Activated naive CD4-positive, alpha-beta T cell treated with anti-CD3 and anti-CD28 coated beads for 36 hours (primary cell): ENCODE measurements at places on chromosomes 7 and 10. TPM values are rescaled to one million over a fixed set of nuclear protein-coding genes. Genes with fewer than 3 reads are reported as not detected.
A peak's percentile ranks its signal among the peaks of the same experiment; 100 is the strongest.

DNA sequence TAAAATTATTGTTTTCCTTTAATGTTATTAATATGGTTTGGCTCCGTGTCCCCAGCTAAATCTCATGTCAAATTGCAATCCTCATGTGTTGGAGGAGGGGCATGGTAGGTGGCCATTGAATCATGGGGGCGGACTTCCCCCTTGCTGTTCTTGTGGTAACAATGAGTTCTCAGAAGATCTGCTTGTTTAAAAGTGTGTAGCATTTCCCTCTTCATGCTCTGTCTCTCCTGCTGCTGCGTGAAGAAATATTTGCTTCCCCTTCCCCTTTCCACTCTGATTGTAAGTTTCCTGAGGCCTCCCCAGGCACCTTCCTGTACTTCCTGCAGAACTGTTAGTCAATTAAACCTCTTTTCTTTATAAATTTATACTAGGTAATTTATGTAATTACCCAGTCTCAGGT is 27.5 kb downstream of the VIM start:
- no peak for DNase-seq

The UPK3BL1 gene
- total RNA-seq: 9.7 TPM

DNA sequence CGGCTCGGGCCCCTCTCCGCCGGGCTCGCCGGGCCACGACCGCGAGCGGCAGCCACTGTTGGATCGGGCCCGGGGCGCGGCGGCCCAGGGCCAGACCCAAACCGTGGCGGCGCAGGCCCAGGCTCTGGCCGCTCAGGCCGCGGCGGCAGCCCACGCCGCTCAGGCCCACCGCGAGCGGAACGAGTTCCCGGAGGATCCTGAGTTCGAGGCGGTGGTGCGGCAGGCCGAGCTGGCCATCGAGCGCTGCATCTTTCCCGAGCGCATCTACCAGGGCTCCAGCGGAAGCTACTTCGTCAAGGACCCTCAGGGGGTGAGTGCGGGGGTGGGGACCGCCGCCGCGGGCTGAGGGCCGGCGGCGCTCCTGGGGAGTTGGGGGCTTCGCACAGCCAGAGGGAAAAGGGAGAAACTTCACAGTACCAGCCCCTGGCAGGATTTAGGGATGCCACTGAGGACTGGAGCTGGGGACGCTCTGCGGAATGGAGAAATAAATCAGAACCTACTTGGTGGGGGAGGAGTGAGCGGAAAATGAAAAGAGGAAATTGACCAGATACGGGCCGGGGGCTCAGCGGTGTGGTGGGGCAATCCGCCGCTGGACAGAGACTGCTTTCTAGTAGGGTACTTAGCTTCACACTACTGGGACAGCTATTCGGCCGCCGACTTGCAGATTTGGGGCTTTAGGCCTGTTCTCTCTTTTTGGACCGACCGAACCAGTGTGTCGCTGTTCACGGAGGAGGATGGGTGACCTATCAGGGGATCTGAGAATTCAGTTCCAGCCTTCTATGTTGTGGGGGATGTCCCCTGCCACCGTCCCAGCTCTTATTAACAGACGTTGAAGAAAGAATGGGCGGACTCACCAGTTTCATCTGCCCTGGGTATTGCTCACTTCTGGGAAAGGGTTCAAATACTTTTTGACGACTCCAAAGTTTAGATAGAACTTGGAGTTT is 669 bp downstream of the PI4K2A start:
- DNase-seq: peak; percentile 42

GRCh38 chr7:47799524-47799923 is 148.7 kb downstream of the PKD1L1 start:
- no peak for DNase-seq

GRCh38 chr7:73624669-73625001 is 313 bp upstream of the MLXIPL start:
- DNase-seq: no peak

DNA sequence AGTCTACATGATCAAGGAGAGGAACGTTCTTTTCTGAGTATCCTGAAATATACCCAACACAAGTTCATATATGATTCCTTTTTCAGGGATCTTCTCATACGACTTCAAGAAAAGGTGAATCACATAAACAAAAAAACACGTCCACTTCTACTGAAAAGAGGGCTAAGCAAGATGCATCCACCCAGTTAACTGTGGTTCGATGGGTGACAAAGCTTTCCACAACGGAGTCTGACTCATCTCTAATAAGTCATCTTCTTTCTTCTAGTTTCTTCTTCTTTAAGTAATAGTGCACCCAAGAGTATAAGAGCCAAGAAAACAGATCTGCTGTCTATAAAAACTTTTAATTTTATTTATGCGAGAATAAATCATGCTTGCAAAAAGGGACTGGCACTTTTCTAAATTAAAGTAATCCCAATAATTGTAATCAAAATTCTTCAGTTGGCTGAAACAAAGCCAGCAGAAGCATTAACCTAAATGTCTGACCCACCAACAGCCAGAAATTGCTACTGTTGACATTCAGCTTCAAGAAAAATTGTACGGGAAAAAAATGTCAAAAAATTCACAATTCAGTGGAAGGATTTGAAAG is 146.9 kb upstream of the ANK3 start:
- peak; percentile 38 for DNase-seq

GRCh38 chr10:69786791-69787190 is 14.9 kb upstream of the COL13A1 start:
- no peak for DNase-seq

DNA sequence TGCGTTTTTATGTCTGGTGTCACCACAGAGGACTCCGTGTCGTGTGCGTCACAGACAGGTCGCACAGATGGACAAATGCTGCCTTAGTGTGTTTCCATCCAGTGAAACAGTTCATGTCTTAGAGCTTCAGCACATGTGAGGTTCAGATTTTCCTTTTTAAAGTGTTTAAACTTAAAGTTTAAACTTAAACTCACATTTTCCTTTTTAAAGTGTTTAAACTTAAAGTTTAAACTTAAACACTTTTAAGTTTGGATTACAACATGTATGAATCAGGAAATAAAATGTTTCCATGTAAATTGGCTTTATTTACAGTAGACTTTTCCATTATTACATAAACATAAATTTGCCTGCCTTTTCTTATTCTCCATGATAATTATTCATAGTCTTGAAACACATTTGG is 67.3 kb downstream of the INSYN2A start:
- DNase-seq: no peak

The RBP4 gene
- not detected for total RNA-seq

The ACTR3C gene
- total RNA-seq: 3.1 TPM

The UTF1 gene
- not detected for total RNA-seq

DNA sequence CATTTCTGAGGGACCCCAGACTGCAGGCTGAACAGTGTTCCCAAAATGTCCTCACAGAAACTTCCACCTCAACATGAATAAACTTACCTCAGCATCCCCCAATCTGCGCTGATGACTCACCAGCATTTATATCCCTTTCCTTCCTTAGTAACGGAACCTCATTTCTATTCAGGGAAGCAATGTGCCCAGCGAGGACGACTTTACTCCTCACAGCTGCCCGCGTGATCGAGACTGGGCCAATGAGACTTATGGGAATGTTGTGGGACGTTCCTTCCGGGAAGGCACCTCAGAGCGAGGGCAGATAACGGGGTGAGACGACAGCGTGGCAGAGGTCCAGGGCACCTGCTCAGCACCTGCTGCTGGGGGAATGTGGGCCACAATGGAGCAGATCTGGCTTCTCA is 73.1 kb upstream of the CAMK2B start:
- no peak for DNase-seq

GRCh38 chr10:5479481-5480161 is 19.7 kb downstream of the CALML5 start:
- no peak for DNase-seq

DNA sequence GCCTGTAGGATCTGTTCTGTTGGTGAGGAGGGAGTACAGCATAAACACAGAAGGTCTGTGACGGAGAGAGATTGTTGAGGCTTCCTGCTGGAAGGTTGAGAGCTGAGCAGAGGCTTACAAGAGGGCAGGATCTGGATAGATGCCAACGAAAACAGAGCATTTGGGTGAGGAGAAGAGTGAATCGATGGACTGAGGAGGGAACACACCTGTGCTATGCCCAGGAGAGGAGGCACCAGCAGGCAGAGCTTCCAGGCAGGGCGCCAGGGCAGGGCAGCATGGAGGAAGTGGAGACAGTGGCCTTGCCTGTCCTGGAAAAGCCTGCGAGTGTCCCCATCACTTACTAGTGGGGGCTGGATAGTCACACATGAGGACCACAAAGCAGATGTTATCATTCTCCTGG is 282.9 kb downstream of the PAXIP1 start:
- no peak for DNase-seq

DNA sequence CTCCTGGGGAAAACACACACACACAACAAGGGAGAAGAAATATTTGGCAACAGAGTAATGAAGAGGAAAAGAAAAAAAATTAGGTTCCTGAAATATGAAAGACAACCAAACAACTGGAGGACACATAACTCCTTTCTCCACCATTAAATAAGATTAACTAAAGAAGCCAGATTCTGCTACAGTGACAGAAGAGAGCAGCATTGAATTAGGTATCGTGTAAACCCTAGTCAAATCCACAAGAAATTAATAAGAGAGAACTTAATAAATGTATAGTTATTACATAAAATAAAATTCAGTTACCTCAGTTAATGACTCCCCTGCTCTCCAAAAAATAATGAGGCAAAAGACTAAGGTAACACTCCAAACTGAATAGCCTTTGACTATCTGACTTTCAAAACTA is 306.7 kb downstream of the CRPPA start:
- no peak for DNase-seq

GRCh38 chr7:42222891-42223290 is 14.1 kb downstream of the GLI3 start:
- DNase-seq: no peak

DNA sequence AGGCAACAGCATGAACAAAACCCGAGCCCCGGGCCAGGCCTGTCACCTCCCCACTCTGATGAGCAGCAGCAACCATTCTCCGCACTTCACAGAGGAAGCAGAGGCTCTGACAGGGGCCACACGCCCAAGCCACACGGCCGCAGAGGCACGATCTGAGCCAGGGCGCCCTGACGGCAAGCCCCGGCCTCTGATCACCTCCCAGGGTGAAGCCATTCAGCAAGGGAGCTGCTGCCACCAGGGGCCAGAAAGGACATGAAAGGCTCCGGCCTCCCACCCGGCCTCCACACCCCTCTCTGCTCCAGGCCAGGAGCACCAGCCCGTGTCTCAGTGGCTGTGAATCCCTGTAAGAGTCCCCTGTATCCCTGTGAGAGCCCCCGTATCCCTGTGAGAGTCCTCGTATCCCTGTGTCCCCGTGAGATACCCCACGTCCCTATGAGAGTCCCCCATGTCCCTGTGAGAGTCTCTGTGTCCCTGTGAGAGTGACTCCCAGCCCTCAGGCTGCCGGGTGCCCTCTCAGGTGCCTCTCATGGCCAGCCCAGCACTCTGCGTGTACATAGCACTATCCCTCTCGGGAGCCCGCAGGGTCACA is 187.8 kb downstream of the MAD1L1 start:
- DNase-seq: no peak

The INSYN2A gene
- not detected for total RNA-seq

DNA sequence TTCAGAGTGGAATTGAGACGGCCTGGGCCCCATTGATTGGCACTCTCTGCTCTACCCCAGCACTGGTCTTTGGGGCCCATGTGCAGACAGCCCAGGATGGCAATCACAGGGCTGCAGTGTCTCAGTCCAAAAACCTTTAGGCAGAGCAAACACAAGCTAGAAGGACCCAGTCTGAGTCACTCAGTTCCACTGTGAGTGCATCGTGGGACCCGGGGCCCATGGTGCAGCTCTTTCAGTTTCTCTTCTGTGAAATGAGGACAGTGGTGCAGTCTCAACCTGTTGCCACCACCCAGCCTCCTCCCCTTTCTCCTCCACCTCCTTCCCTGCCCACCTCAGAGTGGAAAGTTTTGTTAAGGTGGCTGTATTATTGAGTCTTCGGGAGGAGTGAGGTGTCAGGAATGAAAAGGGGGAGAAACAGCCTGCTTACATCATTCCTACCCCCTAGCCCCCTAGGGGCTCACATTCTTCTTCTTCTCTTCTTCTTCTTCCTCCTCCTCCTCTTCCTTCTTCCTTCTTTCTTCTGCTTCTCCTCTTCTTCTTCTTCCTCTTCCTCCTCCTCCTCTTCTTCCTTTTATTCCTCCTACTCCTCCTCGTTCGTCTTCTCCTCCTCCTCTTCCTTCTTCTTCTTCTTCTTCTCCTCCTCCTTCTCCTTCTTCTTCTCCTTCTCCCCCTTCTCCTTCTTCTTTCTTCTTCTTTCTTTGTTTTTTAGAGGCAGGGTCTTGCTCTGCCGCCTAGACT is 19.5 kb upstream of the CARD11 start:
- DNase-seq: peak; percentile 94

The LRRN3 gene
- 5.8 TPM for total RNA-seq

DNA sequence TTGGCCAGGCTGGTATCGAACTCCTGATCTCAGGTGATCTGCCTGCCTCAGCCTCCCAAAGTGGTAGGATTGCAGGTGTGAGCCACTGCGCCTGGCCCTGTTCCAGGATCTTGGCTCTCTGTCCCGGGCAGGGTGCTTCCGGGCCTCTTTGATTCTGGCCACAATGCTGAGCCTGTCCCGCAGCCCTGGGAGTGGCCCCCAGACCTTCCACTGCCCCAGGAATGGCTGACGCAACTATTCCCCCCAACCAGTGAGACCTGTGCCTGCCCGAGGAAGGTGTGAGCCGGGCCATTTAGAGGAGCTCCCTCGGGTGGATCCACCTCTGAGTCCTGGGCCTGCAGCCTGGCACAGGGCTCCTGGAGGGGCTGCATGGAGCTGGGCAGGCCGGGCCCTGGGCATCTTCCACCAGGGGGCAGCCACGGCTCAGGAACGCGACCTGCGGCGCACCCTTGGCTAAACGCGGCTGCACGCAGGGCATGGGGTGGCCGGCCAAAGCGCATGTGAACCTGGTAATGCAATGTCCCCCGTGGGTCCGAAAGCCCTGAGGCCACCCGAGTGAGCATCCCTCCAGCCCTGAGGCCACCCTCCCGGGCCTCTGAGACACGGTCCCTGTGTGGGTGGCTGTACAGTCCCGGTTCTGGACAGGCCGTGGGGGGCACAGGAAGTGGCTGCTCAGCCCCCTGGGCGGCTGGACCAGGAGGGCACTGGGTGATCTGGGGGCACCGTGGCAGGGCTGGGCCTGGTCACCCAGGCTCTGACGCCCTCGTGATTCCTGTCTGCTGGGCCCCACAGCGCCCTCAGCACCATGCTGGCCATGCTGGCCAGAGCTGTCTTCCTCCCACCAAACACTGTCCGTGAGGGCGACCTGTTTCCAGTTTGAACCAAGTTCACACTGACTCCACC is 24.8 kb downstream of the GRIFIN start:
- peak; percentile 88 for DNase-seq

DNA sequence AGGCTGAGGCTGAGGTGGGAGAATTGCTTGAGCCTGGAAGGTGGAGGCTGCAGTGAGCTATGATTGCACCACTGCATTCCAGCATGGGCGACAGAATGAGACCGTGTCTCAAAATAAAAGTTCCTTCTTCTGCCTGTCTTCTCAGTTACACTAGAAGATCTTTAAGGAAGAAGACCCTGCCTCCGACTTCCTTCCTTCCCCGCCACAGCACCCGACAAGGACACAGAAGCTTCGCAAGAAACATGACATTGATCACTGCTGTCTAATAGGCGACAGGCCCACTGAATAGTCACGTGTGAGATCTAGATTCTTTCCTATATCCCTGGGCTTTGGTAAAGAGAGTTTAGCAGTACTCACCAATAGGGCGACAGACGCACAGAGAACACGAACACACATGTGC is 118.2 kb downstream of the PRPF18 start:
- DNase-seq: no peak

- no peak for DNase-seq
These were observed 90.0 kb downstream of the ANKRD61 start for GRCh38 chr7:6121141-6121540.

GRCh38 chr10:13978533-13979115 is 352.1 kb downstream of the FRMD4A start:
- no peak for DNase-seq
